ENCODE measurements at places on chromosomes 7 and 10.

- DNase-seq = no peak
Observed at GRCh38 chr10:102402512-102402896, 7.0 kb downstream of the NFKB2 start.

DNA sequence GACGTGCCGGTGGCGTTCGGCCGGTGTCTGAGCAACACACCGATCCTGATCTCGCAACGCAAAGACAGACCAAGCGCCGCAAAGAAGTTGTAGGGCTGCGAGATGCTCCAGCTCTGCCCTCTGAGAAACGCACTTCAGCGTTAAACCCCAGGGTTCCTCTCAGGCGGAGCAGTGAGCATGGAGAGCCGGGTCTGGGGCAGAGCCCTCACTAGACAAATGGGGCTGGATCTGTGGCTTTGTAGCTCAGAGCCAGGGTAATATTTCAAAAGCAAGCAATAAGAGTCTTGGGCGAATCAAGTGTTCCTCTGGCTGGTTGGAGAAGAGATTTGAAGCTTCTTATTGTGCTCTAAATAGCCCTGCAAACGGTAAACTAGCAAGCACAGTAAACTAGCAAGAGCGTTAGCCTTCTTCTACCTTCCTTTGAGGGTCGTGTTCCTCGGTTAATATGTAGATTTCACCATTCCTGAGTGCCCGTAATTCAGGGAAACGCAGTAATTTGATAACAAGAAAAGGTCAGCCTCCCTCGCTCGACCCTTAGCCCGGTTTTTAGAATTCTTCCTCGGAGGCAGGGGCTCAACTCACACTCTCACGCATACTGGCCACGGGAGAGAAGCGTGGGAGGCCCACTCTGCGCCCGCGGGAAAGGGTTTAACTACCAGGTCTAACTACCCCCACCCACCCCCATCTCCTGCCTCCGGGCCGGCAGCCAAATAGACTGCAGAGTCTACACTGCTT is 6.7 kb downstream of the SKAP2 start:
- no peak for DNase-seq

- no peak for DNase-seq
Observed at GRCh38 chr7:105352901-105353668, 35.6 kb downstream of the SRPK2 start.

DNA sequence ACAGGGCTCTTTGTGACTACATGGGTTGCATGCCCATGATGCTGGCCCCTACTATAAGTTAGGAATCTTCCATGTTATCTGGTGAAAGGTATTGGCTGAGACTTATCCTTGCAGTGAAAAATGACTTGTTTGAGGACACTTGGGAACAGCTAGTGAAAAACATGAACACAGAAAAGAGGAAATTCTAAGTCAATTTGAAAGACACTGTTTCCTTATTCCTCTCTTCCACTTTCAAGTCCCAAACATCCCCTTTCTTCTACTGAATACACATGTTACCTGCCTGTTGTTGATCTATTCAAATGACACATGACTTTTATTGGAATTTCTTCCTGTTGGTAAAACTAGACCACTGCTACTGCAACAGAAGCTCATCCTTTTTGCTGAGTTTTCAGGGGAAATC is 29.5 kb upstream of the PRKCQ start:
- no peak for DNase-seq

GRCh38 chr7:14324767-14325166 is 335.3 kb upstream of the ETV1 start:
- DNase-seq = no peak

DNA sequence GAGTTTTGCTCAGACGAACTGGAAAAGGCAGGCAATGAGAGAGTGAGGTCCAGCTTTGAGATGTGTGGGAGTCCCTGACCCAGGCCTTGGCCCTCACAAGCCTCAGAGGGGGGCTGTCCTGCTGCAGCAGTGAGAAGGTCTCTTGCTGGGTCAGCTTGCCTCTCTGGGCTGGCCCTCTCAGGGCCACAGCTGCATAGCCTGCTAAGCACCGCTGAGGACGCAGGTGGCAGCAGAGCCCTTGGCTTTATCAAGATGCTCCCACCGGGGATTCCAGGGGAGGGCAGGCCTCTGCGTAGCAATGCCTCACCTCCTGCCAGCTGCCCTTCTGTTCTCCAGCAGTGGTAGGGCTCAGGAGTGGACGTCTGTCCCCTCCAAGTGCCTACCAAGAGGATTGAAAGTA is 128.7 kb downstream of the COBL start:
- DNase-seq = no peak

DNA sequence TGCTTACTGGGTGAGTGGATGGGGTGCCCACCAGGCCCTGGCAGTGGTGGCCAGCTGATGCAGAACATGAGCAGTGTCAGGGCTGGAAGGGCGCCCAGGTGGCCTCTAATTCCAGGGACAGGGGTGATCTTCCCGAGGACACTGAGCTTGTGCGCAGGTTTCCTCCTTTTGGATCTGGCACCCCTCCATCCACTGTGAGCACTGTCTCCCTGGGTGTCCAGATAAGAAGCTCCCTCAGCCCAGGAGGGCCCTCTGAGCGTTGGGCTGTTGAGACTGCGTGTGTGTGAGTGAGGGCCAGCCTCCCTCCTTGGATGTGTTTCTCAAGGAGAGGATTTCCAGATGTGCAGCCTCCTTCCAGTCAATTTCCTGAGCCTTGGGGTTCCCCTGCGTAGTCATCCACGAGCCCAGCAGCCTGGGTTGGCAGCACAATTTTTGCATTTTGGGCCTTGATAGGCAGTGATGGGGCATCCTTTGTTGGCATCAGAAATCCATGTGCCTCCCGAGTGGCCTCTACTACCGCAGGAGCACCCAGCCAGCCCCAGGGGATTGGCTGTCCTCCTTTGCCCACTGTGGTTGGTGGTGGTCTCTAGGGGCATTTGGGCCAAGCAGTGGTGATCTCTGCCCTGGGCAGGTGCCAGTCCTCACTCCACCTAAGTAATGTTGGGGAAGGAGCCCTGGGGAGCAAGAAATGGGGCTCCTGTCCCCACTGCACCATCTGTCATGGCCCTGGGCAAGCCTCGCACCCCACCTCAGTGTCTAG is 20.9 kb upstream of the BTBD16 start:
- DNase-seq = no peak

DNA sequence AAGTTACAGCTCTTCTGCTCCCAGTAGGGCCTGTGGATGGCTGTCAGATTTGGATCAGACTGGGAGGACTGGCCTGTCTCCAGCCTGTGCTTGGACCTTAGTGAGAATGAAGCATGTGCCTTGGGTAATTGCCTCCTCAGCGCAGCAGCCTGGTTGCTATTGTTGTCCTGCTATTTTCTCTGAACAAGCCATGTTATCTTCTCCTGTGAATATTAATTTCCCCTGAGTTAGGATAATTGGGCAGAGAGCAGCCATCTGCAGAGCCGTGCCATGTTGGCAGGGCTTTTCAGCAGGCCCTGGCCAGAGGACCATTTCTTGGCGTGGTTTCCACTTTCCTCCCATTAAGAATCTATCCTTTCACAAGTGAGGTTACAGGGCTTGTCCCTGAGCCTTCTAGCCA is 497.3 kb downstream of the SORCS3 start:
- no peak for DNase-seq

- DNase-seq = no peak
Observed at GRCh38 chr7:134121632-134122139, 5.5 kb upstream of the LRGUK start.

GRCh38 chr10:5509691-5510090 is 10.3 kb upstream of the CALML5 start:
- no peak for DNase-seq

- DNase-seq = no peak
Observed at GRCh38 chr10:125012851-125013528, 71.1 kb downstream of the ZRANB1 start.

DNA sequence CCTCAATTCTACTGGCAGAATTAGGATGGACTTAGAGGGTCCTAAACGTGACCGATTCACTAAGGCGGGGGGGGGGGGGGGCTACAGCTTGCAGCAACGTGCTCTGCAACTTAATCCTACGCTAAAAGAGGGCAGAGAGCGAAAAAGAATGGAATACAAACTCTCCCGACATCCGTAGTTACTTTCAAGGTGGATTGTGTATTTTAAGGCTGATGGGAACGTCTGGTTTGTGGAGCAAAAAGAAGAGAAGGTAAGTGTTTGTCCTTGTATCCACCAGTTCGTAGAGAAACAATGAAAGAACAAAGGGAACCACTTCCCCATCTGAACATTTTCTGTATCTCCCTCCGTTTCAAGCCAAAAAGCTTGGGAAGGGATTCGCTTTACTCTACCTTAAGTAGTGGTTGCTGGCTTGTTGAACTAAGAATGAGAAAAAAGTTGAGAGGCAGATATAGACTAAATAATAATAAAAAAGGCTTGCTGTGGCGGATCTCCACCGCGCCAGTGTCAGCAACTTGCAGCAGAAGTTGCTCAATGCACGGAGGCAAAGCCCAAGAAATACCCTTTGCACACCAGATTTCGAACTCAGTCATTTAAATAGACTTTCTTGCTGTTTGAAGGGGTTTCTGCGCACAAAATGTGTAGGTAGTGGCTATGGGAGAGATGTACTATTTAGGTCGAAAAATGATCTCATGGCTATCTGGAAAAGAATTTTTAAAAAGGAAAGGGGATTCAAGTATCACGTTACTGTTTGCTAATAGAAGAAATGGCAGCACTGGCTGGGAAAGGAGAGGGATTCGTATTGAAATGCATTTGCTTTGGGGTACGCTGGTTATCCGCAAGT is 736 bp downstream of the SKIDA1 start:
- DNase-seq = no peak

- DNase-seq = no peak
Observed at GRCh38 chr7:85285527-85285926, 98.7 kb upstream of the SEMA3D start.

GRCh38 chr10:117249493-117250093 is 8.7 kb downstream of the SLC18A2 start:
- DNase-seq = no peak

DNA sequence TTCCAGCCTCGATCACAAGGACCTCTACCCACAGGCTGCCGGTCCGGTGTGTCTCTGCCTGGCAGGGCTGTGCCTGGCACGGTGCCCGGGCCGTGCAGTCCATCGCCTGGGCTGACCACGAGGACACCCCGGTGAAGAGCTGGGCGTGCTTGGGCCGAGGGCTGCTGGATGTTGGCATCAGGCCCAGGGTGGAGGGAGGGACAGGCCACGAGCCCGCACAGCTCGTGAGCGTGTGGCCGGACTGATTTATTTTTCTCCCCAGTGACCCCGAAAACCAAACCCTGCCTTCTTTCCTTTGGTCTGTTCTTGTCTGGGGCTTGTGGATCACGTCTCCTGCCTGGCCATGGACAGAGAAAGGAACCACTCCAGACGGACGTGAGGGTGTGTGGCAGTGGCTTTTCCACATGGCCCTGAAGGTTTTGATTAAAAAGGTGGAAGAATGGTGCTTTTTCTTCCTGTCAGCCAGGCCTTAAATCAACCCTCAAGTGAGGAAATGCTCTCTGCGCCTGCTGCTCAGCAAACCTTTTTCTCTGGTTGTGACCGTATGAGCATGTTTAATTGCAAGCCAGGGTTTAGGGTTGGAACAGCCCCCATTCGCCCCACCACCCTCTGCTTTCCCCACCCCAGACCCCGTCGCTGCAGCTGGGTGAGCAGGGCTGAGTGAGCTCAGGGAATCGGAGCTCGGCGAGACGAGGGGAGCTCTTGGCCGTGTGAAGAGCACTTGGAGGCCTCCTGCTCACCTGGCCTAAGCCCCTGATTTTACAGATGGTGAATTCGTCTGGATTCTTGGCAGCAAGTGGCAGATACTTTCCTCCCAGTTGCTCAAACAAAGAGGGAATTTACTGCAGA is 130.1 kb downstream of the RGS10 start:
- no peak for DNase-seq

- no peak for DNase-seq
Observed at GRCh38 chr10:114087655-114088054, 44.0 kb downstream of the ADRB1 start.

DNA sequence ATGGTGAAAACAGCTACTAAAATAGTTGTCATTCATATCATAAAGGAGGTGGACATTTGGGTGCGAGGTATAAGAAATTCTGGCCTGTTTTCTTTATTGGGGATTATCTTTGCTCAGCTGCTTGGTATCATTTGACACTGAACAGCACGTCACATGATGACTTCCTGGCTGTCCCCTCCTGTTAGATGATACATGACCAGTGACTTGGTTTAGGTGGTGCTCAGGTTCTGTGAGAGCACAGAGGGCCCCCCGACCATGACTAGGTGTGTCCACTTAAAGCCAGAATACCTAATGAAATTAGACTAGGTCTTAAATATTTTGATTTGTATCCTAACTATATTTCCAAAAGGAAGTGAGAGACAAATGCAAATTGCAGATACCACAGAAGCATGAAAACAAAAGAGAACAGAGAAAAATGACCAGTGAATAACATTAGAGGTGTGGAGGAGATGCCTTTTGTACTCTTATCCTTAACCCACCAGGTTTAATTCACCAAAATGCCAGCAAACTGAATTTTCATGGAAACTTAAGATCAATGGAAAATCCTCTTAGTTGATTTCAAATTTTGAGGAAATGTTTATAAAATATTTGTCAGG is 50.6 kb upstream of the GJD4 start:
- no peak for DNase-seq

- no peak for DNase-seq
Observed at GRCh38 chr7:67407392-67408071, 410.9 kb downstream of the TYW1 start.

GRCh38 chr7:139566736-139567646 is 43.5 kb downstream of the CLEC2L start:
- DNase-seq = no peak

GRCh38 chr7:108135446-108136190 is 5.5 kb upstream of the LAMB4 start:
- no peak for DNase-seq

DNA sequence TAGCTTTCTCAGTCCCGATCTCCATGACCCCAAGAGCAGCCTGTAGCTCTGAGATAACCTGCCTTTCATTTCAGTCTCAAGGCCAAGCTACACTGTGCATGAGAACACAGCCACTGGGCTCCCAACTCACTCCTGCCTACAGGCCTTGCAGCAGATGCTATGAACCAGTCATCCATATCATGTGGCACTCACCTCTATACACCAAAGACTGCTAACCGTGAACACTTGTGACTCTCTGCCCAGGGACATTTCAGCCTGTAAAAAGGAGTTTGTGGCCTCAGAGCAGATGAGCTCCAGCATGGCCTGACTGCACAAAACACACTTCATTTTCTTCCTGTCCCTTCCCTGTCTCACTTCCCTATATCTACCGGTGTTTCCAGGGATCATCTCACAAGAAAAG is 56.9 kb upstream of the NPY start:
- DNase-seq = no peak

DNA sequence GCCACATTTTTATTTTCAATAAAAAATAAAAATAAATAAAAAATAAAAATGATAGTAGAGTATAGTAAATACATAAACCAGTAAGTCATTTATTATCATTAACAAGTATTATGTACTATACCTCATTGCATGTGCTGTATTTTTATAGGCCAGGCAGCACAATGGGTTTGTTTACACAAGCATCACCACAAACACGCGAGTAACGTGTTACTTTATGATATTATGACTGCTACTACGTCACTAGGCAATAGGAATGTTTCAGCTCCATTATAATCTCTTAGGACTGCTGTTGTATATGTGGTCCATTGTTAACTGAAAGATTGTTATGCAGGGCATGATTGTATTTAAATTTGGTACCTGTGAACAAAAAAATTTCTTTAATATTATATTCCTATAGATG is 20.8 kb upstream of the SDHAF3 start:
- DNase-seq = no peak

GRCh38 chr7:84188786-84189405 is 5.7 kb downstream of the SEMA3A start:
- no peak for DNase-seq

Data from stimulated activated CD8-positive, alpha-beta memory T cell treated with anti-CD3 and anti-CD28 coated beads, Interleukin-15, amount 100 ng/mL, for 1 hour (primary cell).